ENCODE measurements at places on chromosomes 16 and 17.

GRCh38 chr17:7356072-7356549 is 1.2 kb downstream of the TMEM95 start:
- peak; percentile 73 for DNase-seq

DNA sequence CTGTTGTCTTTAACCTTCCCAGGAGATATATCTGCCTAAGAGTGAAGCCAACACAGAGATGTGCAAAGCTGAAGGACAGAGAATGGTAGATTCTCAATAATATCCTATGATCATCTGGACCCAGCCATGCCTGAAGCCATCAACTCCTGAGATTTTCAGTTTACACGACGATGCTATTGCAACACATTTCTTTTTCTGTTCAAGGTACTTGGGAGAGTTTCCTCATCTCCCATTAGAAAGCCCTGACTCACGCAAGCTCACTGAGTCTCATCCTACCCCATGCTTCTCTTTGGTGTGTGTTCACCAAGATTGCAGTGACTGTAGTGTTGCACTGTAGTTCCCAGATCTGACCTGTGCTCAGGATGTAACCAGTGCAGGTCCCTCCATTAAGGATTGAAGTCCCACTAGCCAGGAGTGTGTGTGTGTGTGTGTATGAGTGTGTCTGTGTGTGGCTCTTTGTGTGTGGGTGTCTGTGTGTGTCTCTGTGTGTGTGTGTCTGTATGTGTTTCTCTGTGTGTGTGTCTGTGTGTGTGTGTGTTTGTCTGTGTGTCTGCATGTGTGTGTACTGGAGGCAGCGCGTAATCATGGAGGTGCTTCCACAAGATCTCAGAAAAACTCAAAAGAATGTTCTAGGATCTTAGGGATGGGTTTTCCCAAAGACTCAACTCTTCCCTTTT is 15.5 kb downstream of the CES1 start:
- no peak for DNase-seq

DNA sequence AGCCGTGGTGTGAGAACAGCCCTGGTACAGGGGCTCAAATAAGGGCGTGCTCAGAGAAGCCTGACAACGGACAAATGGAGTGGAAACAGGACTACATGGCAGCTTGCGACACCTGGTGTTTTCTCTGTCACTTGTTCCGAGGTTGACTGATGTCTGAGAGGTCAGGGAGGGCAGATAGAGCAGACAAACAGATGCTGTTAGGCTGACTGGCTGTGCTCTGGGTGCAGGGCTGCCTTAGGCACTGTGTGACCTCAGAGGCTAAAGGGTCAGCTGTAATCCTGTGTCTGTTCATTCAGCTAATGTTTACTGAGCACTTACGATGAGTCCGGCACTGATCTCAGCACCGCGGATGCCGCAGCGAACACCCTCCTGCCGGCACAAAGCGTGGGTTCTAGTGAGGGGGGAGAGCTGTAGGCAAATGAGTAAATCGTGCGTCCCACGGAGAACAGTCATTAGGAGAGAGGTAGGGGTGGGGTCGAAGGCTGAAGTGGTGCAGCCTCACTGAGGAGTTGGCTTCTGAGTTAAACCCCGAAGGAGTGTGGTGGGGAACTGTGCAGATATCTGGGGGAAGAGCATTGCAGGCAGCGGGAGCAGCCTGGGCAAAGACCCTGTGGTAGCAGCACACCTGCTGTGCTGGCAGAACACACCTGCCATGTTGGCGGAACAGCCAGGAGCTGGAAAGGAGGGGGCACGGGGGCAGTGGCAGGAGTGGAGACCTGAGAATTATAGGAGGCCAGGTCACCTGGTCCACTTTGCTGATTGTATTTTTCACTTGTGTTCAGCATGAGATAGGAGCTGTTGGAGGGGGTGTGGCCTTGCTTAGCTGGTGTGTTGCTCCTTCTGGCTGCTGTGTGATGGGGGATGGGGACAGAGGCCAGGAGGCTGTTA is 35.0 kb downstream of the GPT2 start:
- no peak for DNase-seq

- no peak for DNase-seq
These were observed 53.1 kb upstream of the CHMP6 start for GRCh38 chr17:80938556-80938955.

DNA sequence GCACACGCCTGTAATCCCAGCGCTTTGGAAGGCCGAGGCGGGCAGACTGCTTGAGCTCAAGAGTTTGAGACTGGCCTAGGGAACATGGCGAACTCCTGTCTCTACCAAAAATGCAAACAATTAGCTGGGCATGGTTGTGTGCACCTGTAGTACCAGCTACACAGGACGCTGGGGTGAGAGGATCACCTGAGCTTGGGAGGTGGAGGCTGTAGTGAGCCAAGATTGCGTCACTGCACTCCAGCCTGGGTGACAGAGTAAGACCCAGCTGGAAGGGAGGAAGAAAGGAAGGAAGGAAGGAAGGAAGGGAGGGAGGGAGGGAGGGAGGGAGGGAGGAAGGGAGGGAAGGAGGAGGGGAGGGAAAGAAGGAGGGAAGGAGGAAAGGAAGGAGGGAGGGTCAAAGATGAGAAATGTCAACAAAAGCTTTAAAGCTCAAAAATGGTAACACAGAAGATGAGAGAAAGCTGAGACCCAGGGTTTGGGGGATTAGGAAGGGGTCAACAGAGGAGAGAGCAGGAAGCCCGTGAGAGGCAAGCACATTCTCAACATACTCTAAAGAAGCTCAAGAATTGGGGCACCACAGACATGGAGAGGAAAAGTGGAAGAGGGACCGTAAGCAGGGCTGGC is 5.0 kb upstream of the KRT19 start:
- DNase-seq, result no peak

- no peak for DNase-seq
These were observed 49.7 kb downstream of the AHSP start for GRCh38 chr16:31577411-31577810.

DNA sequence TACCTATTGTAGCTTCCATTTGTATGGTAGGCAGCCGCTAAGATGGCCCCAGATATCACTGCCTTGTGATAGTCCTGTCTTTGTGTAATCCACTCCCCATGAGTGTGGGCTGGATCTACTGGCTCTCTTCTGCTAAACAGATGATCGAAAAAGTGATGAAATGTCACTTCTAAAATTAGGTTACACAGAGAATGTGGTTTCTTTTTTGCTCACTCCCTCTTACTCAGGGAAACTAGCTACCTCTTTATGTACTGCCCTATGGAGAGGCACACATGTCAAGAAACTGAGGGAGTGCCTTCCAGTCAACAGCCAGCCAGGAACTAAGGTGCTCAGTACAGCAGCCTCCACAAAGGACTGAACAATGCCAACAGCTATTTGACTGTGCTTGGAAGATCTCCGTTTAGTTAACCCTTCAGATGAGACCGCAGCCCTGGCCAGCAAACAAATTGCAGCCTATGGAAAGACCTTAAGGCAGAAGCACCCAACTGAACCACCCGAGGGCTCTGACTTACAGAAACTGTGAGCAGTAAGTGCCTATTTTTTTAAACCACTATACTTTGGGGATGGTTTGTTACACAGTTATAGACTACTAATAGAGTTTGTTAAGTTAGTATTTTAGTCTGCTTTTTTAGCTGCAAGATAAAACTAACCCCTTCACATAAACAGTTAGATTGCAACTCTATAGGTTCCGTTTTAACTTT is 113.2 kb upstream of the MAF start:
- DNase-seq, result no peak

GRCh38 chr17:77888242-77889134 is 70.0 kb upstream of the TNRC6C start:
- DNase-seq, result no peak

DNA sequence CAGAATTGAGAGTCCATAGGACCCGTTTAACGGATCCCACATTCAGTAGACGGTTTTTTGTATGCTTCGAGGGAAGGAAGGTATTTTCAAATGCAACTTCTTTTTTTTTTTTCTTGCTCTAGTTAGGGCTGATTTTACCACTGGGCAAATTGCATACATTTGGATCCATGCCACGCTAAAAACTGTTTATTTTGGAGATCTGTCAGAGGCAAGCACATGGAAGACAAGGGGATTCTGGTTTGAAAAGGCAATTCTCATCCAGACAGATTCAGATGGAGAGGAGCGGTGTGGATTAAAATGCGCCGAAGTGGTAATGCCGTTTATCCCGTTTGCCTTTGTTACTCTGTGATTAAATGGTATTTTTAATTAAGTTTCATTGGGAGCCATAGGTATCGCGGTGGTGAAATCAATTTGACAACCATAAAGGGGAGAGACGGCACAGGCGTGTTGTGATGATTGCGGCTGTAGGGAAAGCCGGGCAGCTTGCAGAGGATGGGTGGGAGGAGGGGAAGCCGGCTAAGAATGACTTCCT is 170.4 kb downstream of the IRX3 start:
- no peak for DNase-seq

DNA sequence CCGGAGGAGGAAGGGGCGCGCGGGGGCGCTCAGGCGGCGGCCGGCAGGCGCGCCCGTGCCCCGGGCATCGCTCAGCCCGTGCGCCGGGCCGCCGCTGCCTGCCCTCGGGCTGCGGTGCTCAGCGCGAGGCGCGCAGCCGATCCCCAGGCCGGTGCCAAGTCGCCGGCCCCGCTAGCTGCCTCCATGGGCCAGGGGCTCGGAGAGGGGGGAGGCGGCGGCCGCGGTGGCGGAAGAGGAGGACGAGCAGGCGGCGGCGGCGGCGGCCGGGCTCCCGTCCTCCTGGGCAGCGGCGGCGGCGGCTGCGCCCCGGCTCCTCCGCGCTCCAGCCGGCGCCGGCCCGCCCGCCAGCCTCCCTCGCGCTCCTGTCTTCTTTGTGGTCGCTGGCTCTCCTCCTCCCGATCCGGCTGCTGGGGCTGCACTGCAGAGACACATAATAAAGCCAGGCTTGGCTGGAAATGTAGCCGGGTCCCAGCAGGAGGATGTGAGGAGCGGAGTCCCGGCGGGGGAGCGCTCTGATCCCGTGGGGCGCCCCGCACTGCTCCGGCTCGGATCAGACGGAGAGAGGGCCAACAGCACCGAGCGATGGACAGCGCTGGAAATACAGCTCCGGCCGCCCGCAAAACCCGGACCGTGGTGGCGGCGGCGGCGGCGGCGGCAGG is 889 bp upstream of the ZNF423 start:
- no peak for DNase-seq

GRCh38 chr16:67750466-67750865 is 31.4 kb upstream of the GFOD2 start:
- no peak for DNase-seq

GRCh38 chr17:73156166-73156840 is 8.5 kb upstream of the SSTR2 start:
- peak; percentile 35 for DNase-seq

DNA sequence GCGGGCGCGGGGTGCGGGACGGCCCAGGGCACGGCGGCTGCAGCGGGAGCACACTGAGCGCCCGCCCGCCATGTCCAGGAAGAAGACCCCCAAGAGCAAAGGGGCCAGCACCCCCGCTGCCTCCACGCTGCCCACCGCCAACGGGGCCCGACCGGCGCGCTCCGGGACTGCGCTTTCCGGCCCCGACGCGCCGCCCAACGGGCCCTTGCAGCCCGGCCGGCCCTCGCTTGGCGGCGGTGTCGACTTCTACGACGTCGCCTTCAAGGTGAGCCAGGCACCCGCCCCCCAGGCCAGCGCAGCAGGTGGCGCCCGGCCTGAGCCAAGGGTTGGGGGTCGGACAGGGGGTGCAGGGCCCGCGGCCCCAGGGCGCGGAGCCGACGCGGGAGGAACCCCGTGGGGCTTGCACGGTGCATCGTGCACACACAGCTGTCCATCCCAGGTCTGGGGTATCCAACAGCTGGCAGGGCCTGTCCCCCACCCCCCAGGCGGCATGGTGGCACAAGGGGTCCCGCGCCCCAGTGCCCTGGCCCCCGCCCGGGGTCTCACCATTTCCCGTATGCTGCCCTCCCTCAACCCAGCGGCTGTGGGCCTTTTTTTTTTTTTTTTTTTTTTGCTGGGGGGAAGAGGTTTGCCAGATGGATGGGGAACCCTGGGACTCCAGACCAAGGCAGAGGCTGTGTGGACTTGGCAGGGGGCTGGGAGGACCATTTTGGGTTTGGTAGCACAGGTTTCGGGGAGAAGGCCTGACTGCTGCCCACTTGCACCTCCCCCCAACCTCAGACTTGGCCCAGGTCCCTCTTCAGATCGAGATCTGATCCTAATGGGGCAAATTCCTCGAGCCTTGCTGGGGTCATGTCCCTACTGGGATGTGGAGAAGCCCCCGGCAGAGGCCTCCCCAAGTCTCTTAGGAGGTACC is 547 bp downstream of the RAB26 start:
- DNase-seq, result no peak

DNA sequence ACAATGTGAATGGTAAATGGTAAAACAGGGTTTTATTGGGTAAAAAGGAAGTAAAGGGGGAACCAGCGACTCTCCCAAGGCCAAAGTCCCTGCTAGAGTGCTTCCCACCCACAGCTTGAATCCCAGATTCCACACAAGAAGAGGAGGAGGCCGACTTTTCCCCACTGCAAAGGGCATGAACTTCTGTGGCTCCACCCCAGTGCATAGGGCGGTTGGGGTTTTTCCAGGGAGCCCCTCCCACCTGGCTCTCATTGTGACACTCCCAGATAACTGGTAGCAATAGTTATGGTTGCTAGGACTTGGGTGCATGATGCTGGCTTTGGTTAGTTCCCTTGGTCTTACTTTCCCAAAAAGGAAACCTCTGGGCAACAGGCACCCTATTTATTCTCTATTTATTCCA is 666.0 kb upstream of the CA10 start:
- no peak for DNase-seq

GRCh38 chr16:85891776-85892166 is 7.2 kb upstream of the IRF8 start:
- no peak for DNase-seq

GRCh38 chr16:68383858-68384257 is 64.5 kb downstream of the SMPD3 start:
- no peak for DNase-seq

DNA sequence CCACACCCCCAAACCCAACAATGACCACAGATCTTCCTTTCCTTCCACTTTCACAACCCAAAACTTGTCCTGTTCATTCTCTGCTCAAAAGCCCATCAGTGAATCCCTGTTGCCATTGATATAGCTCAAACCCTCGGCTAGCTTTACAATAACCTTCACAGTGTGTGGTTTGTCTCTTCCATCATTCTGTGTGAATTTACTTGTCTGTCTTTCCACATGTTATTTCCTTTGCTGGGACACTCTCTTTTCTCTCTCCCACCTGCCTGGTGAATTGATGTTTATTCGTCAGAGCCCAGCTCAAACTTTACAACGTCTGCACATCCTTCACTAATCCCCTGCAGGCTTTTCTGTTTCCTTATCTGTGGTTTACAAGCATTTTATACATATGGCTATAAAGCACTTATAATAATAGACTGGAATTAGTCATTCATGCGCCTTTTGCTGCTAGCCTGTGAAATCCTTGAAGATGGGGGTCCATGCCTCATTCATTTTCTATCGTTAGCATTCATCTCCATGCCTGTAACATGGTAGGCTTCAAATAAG is 114.4 kb downstream of the CDH13 start:
- DNase-seq, result no peak

Data from activated CD8-positive, alpha-beta memory T cell treated with anti-CD3 and anti-CD28 coated beads for 48 hours (primary cell).